Pulmonary artery endothelial cell (primary cell): ENCODE measurements at places on chromosomes 11 and 22.

DNA sequence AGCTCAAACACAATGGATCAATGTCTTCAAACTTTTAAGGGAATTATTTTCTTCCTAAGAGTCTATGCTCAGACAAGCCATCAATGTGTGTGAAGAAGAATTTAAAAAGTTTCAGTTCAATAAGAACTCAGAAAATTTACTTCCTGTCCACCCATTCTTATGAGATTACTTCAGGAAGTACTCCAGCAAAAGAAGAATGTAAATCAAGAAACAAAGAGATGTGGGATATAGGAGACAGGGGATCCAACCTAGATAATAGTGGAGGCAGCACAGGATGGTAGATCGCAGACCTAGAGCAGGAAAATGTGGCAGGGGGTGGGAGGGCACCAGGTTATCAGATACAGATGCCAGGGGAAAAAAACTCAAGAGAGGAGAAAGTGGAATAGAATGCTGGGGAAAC is 170.6 kb downstream of the MPPED1 start:
- DNase-seq = no peak

- no peak for DNase-seq
Observed at GRCh38 chr11:12827929-12828812, 153.9 kb downstream of the TEAD1 start.

GRCh38 chr11:9821008-9821752 is 157.3 kb downstream of the SWAP70 start:
- no peak for DNase-seq

GRCh38 chr11:91926965-91927364 is 297.7 kb upstream of the FAT3 start:
- DNase-seq = no peak

- DNase-seq = no peak
Observed at GRCh38 chr11:103544874-103545273, 435.6 kb downstream of the DYNC2H1 start.

DNA sequence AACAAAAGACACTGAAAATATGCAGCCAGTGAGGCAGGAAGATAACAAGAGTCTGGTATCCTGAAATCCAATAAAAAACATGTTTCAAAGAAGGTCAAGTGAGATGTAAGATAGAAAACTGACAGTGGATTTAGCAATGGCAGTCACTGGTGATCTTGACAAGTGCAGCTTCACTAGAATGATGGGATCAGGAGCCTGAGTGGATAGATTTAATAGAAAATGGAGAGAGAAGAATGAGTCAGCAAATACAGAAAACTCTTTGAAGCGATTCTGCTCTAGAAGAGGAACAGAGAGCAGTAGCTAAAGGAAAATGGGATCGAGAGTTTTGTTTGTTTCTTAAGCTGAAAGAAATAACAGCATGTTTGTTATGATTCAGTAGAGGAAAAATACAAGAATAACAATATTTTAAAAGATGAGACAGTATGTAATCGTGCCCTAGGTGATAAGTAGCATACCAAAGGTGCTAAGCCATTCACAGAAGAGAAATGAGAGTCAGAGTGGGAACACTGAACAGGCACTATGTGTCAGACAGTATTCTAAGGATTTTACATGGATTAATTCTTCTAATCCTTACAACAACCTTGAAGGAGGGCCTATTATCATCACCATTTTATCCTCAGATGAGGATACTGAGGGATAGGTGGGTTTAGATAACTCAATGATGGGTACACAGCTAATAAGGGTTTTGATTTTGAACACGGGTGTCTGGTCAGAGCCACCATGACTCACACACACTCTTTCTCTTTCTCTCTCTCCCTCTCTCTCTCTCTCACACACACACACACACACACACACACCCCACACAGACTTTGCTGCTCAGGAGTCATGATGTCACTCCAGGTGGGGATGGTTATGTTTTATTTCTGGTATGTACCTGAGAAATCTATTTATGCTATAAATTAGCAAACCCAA is 36.3 kb downstream of the MRE11 start:
- DNase-seq = no peak

GRCh38 chr22:11628651-11629511 is 3899.1 kb upstream of the OR11H1 start:
- no peak for DNase-seq

GRCh38 chr11:44632466-44633123 is 67.1 kb downstream of the CD82 start:
- no peak for DNase-seq

DNA sequence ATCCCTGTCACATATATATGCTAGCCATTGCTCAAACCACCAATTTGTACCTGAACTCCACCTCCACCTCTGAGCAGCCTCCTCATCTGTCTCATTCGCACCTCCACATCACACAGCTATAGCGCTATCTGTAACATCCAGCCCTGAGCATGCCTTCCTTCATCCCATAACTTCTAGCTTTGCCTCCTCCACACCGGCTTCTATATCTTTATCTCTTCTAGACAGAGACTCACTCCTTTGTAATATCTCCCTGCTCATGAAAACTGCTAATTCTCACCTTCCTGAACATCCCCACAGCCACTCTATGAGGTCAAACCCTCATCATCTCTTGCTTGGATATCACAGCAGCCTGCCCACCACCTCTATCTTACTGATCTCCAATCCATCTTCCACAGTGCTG is 5.9 kb downstream of the SIAE start:
- DNase-seq = no peak
